ENCODE measurements at places on chromosomes 1 and 21. TPM values are rescaled to one million over a fixed set of nuclear protein-coding genes. Genes with fewer than 3 reads are reported as not detected.

- no peak for DNase-seq
Measured at GRCh38 chr1:54743416-54744226, 20.7 kb downstream of the PARS2 start.

- DNase-seq = no peak
Measured at GRCh38 chr1:239212811-239213220, 173.6 kb upstream of the CHRM3 start.

- no peak for DNase-seq
Measured at GRCh38 chr1:99217599-99217998, 46.7 kb upstream of the PLPPR4 start.

- no peak for DNase-seq
Measured at GRCh38 chr1:26320896-26321295, 3.1 kb downstream of the CD52 start.

Gene PLD5
- not detected for total RNA-seq
